Activated naive CD4-positive, alpha-beta T cell (primary cell): ENCODE measurements at places on chromosomes 1 and 21.

DNA sequence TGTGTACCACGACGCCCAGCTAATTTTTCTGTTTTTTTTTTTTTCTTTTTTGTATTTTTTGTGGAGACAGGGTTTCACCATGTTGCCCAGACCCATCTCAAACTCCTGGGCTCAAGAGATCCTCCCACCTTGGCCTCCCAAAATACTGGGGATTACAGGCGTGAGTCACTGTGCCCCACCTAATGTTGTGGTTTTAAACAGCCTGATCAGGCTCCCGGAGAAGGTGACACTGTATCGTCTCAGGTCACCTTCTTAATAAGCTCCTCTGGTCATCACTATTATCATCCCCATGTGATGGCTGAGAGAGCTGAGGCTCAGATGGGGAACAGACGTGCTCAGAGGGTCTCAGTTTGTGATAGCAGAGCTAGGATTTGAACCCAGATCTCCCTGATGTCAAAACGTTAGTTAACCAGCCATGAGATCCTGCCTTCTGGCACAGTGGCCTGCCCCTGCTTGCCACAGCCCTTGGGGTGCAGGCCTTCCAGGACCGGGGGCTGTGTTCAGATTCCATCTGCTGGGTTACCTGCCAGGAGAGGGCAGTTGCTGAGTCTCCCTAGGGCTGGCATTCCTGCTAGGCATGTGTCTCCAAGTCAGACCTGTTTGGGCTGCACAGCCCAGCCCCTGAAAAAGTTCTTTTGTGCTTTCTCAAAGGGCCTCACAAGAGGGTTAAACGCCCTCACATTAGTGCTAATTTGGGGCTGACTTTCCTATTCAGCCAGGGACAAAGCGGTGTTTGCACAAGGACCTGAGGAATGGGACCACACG is 32.7 kb upstream of the GRHL3 start:
- DNase-seq: no peak

DNA sequence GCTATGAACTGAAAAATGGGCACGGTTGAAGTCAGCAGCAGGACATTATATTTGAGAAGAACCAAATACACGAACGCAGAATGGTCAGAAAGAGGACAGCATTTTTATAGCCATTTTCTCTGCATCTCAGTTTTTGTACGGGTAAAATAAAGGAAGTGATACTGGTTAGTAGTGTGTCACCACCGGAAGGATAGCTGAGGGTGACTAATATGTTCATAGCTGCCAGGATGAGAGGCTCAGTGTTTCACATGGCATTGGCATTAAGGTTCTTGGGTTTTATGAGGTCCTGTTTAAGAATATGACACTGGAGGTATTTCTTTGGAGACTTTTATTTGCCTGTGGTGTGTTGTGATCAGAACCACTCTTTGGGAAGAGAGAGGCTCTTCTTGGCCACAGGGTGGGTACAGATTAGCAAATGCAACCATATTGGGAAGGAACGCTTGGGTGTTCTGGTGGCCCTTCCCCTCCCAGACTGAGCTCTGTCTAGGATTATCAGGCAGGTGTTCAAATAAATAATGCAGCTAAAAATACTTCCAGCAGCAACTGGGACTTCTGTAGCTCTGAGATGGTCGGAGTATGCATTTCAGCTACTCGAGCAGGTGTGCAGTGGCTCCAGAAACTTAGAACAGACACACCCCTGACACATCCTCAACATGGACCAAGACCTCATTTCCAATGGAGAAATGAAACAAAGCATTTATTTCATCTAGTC is 158.2 kb downstream of the PBX1 start:
- no peak for DNase-seq

DNA sequence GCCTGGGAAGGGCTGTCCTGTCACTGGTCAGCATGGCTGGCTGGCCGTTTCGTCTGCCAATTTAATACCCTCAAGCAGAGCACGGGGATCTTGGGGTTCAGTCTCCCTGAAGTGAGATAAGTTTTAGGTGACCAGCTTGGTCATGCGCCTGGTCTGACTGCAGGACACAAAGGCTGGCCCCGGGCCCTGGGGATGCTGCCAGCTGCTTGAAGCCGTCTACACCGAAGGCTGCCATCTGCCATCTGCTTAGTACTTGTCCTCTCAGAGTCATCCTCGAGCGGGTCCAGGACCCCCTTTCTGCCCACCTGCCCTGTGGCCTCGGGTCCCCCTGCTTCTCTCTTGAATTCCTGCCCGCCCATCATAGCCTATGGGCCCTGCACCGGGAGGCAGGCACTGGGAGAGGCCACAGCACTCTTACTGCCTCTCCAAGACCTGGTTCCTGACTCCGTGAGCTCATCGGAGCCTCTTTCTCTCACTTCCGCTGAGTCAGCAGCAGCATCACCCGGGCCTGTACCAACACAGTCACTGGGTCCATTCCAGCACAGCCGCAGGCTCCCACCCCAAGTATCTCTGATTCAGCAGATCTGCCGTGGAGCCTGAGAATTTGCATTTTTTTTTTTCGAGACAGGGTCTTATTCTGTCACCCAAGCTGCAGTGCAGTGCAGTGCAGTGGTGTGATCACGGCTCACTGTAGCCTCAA is 7.0 kb downstream of the FBLIM1 start:
- DNase-seq: no peak

- DNase-seq: no peak
Observed at GRCh38 chr1:1054099-1054700, 19.9 kb downstream of the RNF223 start.

- DNase-seq: no peak
Observed at GRCh38 chr21:45870421-45870820, 111.1 kb upstream of the COL6A1 start.

DNA sequence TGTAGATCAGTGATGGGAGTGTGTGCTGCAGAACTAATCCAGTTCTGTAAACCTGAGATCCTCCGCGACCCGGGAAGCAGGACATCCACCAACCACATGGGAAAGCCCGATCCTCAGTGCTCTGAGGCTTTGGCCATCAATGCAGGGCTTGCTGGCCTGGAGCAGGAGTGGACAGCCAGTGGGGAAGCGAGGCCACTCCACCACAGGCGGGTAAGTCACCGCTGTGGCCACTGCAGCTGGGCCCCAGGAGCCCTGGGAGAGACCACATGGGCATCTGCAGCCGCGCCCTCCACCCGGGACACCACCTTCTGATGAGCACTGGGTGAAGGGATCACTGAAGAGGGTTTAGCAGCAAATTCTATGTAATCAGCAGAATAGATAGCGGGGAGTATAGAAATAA is 811 bp downstream of the KRTAP12-1 start:
- no peak for DNase-seq

DNA sequence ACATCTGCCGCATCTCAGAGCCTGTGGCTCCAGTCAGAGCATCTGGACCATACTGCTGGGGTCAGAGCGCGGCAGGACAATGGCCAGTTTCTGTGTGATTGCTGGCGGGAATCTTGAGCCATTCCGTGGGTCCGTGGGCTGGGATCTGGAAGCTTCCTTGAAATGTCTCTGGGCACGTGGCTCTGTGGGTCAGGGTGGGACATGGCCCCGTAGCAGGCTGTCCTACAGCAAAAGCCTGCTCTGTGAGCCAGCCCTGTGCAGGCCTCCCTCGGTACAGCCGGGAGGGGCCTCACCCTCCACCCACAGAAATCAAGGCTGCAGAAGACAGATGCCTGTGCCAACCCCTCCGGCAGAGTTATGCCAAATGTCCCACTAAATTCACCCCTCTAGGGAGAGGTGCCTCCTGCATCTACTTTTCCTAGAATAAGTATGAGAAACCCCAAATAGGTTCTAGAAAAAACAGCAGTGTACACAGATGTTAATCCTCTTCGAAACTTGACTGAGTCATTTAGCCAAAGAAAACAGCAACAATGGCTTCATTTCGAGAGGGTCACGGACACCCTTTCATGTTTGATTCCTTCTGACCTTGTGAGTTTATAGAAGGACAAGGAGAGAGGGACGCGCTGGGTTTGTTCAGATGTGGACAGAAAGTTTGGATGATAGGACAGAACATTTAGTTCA is 27.8 kb downstream of the COL18A1 start:
- DNase-seq: no peak

DNA sequence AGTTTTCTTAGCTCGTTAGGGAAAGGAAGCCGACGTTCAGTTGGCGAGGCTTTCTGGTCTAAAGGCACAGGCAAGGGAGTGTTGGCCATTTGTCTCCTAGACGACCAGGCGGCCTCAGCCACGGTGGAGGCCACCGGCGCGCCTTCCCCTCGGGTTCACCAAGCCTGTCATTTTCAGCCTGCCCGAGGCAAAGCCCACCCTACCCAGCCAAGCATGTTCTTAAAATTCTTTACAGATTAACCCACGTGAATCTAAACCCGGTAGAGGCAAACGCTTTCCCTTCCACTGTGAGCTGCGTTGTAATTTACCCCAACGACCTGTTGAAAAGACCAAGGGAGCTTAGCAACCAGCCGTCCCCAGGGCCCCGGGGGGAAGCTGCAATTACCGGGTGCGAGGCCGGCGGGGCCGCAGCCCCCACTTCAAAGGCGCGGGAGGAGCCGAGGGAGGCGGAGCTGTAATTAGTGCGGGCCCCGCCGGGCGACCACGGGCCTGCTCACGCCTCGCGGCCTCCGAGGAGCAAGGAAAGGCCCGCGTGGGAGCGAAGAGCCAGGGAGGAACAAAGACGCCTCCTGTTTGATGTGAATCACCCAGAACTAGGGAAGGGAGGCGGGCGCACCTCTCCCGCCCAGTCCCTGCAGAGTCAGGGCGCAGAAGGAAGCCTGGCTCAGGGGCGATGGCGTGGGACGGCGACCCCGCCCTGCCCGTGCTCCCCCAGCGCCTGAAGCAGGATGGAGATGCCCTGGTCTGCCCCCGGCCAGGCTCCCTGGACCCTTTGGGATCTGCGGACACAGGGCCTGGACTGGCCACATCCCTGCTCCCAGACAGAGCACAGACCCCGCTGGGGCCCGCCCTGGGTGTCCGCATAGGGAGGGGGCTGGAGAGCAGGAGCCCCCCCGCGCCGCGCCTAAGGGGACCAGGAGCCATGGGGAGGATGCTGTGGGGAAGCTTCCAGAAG is 12.1 kb upstream of the TSPEAR start:
- DNase-seq: no peak

DNA sequence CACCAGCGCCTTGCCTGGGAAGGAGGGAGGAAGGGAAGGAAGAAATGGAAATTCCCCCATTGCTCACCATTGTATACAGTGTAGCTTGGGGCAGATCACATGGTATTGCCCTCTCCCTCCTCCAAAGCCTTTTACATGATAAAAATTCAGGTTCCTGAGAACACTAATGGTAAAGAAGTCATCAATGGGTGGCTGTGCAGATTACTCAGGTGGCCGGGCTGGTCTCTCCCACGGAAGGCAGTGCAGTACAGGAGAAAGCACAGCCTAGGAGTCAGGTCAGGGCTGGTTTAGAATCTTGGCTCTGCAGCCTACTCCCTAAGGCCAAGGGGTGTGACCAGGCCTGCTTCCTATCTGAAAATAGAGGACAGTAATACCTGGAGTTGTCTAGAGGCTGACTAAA is 107.9 kb downstream of the SUSD4 start:
- no peak for DNase-seq

- no peak for DNase-seq
Observed at GRCh38 chr1:203273869-203274602, 31.3 kb upstream of the BTG2 start.

- DNase-seq: no peak
Observed at GRCh38 chr1:221067721-221068120, 188.5 kb downstream of the HLX start.

DNA sequence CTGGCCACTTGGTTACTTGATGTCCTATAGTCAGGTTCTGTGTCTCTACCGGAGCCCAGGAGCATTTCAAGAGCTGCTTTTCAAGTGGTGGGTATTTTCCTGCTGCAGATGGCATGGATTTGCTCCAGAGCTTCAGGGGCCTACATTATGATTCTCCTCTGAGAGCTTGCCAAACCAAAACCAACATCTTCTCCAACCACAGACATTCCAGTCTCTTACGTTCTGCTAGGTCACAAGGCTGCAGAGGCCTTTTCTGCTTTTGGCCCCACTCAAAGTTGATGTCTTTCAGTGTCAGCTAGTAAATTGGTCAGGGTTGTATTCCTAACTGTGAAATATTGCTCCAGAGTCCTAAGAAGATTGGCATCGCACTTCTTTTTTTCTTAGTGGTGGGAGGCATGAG is 14.7 kb upstream of the AQP10 start:
- DNase-seq: no peak

- DNase-seq: no peak
Observed at GRCh38 chr1:158185770-158186169, 5.1 kb downstream of the CD1D start.

DNA sequence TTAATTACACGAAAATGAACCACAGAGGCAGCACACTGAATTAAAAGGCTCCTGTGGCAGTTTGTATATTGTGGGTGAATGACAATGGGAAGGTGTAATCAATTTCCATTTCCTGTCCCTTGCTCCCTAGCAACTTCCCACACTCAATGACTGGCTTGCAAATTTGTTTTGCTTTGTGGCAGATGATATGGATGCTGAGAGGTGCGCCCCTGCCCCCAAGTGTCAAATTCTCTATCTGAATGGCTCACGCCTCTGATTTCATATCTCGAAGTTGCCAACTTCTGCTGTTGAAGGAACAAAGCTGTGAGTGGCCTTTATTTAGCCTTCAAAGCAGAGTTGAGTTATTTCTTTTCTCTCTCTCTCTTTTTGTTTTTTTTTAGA is 86.0 kb downstream of the FOXD2 start:
- DNase-seq: no peak

- DNase-seq: no peak
Observed at GRCh38 chr1:232137066-232137465, 492.9 kb downstream of the SIPA1L2 start.

DNA sequence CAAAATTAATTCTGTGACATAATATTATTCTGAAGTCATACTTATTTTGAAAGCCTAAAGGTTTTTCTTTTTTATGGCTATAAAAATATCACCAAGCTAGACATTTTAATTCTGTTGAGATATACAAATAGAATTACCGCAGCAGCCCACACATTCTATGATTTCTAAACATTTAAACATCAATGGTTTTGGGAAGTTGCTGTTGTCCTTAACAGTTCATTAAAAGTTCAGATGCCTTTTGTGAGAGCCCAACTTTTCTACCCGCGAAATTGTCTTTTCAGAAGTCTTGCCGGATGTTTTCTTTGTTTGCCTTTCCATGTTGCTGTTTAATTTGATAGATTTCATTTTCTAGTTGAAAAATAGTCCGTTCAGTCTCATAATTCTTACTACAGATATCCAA is 40.5 kb downstream of the CDC14A start:
- no peak for DNase-seq

DNA sequence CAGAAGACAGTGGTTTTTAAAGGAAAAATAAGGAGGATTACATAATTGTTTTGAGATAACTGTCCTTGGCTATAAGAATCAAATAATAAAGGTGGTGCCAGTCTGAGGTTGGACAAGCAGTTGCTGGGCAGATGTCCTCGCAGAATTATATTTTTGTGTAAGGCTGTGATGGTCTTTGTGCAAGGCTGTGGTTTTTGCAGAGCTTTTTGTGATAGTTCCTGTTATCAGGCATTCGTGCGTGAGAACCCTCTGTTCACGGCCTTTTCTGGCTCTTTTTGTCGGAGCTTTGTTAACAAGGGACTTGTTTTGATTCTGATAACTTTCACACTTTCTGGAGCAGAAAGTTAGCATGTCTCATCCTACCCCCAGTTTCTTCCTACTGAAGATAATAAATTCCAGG is 33.4 kb downstream of the SH3BP5L start:
- DNase-seq: no peak
